ENCODE measurements at places on chromosomes 13 and 19.

- DNase-seq = peak; percentile 9
Observed at GRCh38 chr19:29966588-29967249, 24.7 kb downstream of the URI1 start.

DNA sequence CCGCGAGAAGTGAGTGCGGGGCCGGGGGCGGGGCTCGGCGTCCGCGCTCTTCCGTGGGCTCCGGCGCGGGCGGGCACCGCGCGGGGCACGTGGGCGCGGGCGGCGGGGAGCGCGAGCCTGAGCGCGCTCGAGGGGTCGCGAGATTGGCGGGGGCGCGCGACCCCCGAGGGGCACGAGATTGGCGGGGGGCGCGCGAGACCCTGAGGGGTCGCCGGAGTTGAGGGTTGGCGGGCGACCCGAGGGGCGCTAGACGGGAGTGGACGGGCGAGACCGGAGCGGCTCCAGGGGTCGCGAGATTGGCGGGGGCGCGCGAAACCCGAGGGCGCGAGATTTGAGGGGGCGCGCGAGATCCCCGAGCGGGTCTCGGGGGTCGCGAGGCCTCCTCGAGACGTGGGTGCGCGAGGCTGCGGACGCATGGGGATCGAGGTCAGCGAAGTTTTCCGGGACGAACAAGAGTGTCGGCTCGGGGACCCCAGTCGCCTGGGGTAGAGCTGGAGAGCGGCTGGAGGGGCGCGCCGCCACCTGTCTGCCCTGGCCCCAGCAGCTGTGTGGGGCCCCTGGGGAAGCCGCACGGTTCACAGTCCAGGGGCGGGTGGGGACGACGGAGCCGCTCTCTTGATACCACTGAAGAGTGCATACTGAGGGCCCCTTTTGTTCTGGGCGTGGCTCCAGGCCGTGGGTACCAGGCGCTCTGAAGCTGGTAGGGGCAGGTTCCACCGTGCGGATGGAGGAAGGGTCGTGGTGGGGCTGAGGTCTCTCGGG, 682 bp downstream of the SSBP4 start:
- DNase-seq = no peak

- DNase-seq = no peak
Observed at GRCh38 chr19:8481201-8481600, 21.2 kb downstream of the PRAM1 start.

GRCh38 chr19:42601811-42602443, 7.2 kb upstream of the CEACAM8 start:
- DNase-seq = peak; percentile 30

- peak; percentile 25 for DNase-seq
Observed at GRCh38 chr13:112670864-112671263, 19.0 kb upstream of the ATP11A start.

DNA sequence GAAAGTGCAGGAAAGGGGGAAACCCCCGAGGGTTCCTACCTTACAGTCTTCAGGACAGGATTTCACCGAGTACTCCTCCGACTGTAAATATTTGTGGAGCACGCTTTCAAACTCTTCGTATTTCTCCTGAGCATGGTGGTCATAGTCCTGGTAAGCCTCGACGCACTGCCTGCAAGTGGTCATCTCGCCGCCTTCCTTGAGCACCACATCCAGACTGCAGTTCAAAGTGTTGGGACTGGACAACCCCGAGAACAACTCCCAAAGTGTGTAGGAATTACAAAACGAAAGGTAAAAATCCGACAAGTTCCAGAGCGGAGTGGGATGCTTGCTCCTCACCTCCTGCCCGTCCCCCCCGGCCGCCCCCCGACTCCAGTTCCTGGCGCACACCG, 349.7 kb downstream of the LIG4 start:
- DNase-seq = no peak

GRCh38 chr13:91247768-91248167, 99.7 kb upstream of the MIR17HG start:
- DNase-seq = no peak

DNA sequence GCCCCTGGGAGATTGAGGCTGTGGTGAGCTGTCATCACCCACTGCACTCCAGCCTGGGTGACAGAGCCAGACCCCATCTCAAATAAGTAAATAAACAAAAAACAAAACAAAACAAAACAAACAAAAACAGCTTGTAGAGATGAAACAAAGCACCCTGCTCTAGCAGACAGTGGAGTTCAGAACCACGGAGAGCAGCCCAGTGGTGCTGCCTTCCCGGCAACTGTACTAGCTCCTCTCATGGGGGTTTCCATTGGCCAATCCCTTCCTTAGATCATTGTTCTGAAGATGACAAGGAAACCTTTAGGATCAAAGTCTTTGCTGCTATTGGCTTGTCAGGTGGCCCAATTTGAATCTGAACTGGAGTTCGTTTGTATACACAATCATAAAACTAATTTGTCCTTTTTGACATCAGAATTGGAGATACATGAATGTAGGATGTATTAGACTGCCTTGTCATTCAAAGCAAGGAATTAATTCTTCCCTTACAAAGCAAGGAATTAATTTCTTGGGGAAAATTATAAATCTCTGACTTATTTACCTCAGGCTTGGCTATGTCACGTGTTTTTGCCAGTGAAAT, 19.7 kb upstream of the SYCN start:
- DNase-seq = no peak

DNA sequence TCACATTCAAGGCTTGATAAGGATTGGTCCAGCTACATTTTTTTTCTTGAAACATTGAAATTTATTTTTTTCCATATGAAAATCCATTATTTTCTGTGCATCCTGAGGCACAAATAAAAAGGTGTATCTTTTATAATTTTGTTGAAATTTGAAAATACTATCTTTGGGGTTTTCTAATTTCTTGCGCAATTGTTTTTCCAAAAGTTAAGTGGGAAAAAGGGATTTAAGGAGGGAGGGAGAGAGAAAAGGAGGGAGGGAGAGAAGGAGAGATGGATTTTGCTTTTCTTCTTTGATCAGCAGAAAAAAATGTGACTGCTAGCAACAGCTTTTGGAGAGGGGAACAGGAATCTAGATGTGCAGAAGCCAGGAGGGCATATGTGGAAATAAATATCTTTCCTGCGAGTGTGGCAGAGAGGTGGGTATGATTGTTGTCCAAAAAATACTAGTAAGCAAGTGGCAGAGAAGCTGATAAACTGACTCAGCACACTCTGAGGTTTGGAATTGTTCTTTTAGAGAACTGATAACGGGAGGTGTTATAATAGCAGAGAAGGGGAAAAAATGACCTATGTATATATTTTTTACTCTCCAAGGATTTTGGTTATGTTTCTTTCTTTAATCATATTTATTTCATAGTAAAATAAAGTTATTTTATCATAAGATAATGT, 61.2 kb upstream of the EDNRB start:
- DNase-seq = no peak

- DNase-seq = no peak
Observed at GRCh38 chr13:111345682-111346081, 25.2 kb downstream of the TEX29 start.

DNA sequence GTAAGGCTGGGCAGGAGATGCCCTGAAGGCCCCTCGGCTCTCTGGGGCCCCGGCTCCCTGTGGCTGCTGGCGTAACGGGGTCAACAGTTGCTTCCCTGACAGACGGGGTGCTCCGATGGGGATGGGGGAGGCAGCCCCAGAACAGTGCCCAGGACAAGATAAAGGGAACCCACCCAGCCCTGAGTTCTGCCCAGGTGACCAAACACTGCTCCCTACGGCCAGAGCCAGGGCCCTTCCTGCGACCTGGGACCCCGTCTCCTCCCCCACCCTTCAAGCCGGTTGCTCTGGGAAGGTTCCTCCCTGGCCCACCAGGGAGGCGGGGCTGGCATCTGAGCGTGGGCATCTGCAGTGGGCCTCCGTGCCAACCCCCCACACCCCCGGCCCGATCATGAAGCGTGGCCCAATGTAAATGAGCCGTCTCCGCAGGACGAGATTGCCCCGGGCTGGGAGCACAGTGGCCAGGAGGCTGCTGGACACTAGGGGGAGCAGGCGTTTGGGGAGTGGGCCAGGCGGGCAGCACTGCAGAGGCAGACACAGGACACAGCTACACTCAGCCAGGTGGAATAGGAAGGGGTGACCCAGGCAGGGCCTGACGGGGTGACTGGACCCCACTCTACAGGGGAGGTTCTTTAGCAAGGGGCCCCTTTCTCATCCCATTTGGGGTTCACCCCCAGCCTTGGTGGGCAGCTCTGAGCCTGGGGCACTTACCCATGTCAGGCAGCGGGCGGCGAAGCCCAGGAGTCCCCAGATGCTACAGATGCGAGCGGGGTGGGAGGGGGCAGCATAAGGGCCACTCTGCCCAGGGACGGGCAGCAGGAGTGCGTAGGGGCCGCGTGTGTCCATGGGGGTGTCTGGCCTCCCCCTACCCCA, 1.2 kb upstream of the NKPD1 start:
- DNase-seq = no peak

DNA sequence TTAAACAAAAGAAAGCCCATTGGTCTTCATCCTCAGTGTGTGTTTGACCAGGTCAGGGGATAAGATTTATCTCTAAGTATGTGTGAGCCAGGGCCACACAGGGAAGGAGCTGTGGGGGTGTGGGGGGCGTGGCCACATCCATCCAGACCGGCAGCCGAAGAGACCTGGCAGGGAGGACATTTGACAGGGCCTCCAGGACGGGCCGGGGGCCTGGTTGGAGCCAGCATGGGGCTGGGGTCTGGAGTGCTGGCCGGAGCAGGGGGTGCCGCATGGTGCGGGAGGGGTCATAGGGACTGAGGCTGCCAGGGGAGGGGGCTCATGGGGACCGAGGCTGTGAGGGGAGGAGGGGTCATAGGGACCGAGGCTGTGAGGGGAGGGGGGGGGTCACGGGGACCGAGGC, 20.4 kb upstream of the GNA15 start:
- no peak for DNase-seq

- DNase-seq = peak; percentile 80
Observed at GRCh38 chr13:52454459-52454819, 839 bp upstream of the CKAP2 start.

GRCh38 chr19:2636897-2637683, 65.4 kb downstream of the GNG7 start:
- peak; percentile 71 for DNase-seq

DNA sequence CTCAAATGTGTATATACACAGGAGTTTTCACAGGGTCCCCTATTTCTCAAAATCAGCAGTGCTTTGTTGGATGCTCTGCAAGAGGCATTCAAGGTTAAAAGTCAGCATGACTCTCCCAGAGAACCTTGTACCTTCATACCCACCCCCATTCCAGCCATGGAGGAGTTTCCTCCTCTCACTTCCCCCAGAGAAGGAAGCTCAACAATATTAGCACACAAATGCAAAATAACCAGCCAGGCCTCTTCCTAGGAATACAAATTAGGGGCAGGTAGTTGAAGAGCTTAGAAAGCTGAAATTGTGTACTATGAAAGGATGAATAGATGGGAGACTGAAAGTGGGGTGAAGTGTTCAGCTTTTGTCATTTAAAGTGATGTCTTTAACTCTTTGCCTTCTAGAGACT, 43.8 kb downstream of the SPRY2 start:
- no peak for DNase-seq

- DNase-seq = no peak
Observed at GRCh38 chr13:108877300-108877699, 247.9 kb downstream of the MYO16 start.

GRCh38 chr13:110874508-110874960, 40.3 kb downstream of the ANKRD10 start:
- DNase-seq = peak; percentile 62

DNA sequence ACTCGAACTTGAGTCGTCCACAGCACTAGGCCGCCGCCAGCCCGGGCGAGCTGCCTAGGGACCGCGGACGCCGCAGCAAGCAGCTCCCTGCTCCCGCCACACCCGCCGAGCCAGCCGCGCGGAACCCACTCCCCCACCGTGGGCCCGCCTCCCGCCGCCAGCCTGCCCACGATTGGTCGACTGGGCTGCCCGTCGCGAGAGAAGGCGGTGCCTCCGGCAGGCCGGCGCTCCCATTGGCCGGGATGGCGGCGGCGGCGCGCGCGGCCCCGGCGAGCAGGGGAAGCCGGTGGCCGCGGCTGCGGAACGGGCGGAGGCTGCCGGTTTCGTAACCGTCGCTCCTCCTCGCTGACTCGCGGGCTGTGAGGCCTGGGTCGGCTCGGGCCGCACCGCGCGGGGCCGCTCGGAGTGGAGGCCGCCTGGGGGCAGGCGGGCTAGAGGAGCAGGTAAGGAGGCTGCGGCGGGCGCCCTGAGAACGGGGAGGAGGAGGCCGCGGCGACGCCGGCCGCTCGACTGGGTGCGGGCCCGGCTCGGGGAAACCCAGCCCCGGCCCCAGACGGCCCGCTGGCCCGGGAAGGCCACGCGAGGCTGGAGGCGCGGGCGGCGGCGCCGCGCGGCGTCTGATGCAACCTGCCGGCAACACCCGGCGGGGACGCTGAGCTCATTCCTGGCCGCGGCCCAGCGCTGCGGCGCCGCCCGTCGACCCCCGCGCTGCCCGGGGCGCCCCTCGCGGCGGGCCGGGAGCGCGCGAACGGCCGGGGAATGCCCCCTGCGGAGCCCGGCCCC, at the start of gene CEBPG:
CEBPG (plus strand) TSS at position 257 of the 783 bp plus-strand sequence. CDS start 5,531 bp downstream, outside the sequence.
- DNase-seq = peak; percentile 84

- no peak for DNase-seq
Observed at GRCh38 chr13:98796798-98797197, 44.3 kb upstream of the SLC15A1 start.

- no peak for DNase-seq
Observed at GRCh38 chr19:39449116-39449797, 3.9 kb downstream of the SUPT5H start.

DNA sequence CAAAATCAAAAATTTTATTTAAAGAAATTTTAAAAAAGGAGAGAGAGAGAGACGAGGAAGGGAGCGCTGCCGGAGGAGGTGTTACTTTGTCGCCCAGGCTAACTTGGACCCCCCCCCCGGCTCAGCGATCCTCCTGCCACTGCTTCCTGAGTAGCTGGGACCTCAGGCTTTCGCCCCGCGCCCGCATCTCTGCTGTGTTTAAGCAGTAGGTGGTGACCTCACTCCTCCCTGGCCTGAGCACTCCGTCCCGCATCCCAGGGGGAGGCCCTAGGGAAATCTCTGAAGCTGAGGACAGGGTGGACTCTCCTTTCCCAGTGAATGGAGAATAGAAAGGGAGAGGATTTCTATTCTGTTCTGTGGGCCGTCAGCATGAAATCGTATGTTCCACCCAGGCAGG, 485 bp upstream of the ZNF845 start:
- peak; percentile 39 for DNase-seq

DNA sequence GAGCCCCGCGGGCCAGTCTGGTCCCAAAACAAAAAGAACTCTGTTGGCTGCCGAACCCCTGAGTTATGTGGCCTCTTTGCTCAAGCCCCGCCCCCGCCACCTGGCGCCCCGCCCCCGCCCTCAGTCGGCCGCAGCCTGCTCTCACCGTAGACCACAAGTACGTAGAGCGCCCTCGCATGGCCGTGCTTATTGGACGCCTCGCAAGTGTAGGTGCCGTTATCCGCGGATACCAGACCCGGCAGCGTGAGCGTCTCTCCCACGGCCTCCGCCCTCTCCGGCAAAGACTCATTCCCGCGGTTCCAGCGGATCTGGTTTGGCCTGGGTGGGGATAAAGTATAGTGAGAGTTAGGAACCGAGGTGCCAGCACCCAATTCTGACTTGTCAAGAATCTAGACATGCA, 5.5 kb upstream of the ZNF428 start:
- peak; percentile 84 for DNase-seq

- no peak for DNase-seq
Observed at GRCh38 chr13:25468325-25469168, 96.8 kb downstream of the ATP8A2 start.

Data from RPMI8226 (cell line).